Transverse colon (tissue), 4 donors: ENCODE measurements at places on chromosomes 16 and 17.

DNA sequence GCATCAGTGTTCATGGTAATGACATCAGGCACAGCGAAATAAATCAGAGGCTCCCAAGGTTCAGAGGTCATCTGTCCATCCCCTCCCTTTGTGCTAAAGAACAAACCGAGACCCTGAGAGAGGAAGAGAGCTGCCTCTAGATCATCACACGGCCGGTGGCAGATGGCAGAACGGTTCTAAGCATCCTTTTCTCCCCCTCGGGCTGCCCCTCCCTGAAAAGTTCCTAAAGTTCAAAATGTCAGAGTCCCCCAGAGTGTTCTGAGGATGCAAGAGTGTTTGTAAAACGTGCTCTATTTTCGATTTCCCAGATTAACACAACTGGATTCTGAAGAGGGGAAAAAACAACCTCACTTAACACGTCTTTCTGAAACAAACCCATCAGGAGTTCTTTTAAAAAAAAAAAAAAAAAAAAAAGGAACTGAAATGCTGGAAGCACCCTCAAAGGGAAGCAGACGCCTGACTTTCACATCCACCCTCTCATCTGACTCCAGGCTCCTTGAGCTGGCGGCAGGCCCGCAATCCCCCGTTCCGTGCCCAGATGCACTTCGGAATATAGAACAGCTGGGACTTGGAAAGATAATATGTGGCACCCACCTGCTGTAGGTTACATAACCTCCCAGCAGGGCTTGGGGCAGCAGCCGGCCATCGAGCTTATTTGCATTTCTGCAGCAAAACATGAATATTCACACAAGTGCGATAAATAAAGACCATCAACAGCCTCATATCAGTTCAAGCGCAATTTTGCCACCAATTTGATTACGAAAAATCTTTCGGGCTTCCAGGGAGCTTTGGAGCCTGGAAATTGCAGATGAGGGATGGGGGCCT is 115.5 kb upstream of the SMURF2 start:
- peak; percentile 54 for DNase-seq

DNA sequence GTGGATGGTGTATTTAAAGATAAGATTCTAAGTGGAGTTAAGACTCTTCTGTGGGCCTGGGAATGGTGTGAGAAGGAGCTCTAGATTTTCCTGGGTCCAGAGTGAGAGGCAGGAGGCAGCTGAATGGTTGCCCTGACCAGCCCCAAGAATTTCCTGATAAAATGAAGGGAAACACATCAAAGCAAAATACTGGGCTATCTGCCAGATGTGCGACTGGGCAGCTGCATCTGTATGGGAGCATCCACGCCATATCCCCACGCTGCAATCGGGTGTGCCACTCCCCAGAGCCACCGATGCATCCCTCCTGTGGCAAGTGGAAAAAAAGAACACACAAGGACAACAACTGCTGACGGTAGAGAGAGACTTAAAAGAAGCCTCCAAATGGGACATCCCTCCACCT is 84.3 kb upstream of the COX10 start:
- no peak for DNase-seq

GRCh38 chr16:18969050-18969854 is 14.5 kb upstream of the TMC7 start:
- DNase-seq, result peak; percentile 88

DNA sequence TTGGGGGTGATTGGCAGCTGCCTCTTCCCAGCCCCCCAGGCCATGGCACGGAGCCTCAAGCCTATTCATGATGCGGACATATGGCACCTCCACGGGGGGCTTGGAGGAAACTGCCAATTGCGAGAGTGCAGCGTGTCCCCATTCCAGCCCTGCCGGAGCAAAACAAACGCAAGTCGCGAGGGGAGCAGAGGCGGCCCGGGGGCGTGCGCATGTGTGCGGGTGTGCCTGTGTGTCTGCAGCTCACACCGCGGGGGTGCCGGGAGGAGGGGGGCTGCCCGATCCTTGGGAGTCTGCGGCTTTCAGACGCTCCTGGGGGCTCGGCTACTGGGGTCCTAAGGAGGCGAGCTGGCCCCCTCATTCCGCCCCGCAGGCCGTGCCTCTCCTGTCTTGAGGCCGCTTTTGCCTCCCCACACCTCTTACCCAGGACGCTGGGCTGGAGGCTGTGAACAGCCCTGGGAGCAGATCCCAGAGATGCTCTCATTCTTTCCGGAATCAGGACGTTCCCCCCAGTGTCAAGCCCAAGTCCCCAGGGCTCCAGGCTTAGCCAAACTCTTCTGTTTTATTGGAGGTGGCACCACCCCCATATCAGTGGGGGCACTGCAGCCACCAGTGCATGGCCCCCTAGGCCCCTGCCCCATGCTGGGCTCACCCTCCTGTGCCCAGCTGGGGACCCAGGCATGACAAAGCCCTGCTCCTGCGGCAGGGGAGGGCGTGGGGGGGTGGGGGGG is 29.1 kb downstream of the ENDOV start:
- no peak for DNase-seq

DNA sequence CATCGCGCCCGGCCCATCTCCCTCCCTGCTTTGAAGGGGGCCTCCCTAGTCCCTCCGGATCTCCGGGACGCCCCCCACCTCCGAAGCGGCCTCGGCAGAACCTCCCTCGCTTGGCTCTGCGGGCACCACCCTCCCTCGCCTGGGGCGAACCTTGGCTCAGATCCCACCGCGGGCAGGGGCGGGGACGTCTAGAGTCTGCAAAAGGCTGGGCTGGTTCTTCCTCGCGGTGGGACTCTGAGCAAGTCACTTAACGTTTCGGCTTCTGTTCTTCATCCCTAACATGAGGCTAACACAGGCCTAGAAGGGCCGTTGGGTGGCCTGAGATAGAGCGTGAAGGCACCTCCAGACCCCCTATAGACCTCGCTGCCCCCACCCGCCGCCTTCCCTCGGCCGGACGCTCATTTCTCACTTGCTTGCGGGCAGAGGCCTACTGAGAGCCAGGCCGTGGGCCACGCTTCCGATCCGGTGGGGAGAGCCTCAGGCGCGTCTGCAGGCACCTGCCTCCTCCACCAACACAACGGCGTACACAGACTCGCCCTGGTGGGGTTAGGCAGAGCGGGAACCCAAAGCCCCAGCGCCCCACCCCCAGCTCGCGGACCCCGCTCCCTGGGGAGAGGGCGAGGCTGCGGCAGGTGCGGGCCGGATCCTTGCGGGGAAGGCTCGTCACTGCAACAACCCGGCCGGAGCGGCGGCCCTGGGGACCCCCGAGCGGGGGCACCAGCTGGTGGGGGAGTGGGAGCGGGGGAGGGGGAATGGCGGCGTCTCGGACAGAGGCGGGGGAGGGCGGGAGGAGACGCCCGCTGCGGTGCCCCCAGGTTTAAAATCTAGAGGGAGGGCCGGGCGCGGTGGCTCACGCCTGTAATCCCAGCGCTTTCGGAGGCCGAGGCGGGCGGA is 5.4 kb downstream of the MYO1C start:
- peak; percentile 95 for DNase-seq
